Sigmoid colon (tissue), 7 donors: ENCODE measurements at places on chromosomes 6 and 20. TPM values are rescaled to one million over a fixed set of nuclear protein-coding genes. Genes with fewer than 3 reads are reported as not detected.
A peak's percentile ranks its signal among the peaks of the same experiment; 100 is the strongest.

DNA sequence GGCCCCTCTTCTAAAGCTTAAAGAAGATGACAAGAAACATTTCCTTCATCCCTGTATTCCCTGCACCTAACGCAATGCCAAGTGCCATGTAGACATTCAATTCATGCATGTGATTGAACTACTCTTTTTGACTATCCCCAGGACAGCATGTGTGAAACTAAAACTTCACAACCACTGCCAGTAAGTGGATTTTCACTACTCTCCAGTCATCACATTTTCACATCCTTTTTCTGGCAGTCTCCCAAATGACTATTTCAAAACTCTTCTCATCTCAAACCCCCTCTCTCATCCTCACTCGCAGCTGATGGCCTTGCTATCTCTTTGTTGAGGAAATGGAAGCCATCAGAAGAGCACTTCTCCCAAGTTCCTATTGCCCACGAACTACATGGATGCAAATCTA is 122.6 kb downstream of the OPRM1 start:
- DNase-seq: no peak

DNA sequence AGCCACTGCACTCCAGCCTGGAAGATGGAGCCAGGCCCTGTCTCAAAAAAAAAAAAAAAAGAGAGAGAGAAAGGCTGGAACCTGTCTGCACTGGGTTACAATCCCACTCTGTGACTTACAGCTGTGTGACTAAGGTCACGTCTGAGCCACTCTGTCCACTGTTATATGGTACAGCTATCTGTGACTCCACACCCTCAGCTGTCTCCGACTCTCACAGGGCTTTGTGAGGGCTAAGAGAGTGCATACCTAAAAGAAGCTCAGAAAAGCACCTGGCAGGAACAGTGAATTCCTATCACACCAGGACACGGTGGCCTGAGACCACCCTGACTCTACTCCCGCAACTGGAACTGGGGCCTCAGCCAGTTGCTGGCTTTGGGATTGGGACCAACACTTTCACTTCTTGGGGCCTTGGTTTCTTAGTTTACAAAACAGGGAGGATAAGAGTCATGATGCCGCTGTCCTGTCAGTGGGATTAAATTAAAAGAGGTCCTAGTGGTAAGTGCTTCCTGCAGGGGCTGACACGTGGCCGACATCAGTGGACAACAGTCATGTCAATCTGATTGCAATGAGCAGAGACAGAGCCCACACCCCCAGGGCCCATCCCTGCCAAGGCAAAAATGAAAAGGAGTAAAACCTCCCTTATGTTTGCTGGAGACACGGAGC is 5.7 kb upstream of the CD93 start:
- DNase-seq: no peak

DNA sequence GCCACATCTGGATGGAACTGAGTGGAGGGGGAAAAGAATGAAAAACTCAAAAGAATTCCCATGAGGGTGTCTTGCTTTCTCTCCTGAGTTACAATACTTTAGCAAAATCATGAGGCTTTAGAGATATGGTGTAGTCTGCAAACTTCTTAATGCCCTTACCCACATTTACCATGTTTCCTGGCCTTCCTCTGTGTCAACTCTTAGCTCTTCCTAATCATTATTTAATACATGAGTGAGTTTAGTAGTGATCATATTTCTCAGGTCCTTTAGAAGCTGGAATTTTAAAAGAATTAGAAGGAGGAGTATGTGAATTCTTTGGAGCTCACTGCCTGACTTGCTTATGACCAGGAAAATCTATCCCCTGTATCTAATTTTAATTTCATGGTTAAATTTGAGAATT is 39.0 kb downstream of the STX11 start:
- no peak for DNase-seq

DNA sequence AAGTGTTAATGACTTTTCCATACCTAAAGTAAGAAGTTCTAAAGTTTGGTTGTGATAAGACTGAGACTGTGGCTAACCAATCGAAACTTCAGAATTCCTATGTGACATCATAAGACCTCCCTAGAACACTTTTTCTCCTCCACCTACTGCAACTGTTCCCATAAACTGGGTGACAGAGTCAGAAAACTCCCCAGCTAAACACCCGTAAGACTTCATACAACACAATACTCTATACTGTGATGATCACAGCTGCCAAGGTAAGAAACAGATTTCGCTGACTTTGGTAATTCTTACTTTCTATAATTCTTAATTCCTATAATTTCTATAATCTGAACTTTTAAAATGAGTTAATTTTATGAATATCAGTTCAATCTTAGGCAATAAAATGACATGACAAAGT is at the start of gene PLN:
TSS of gene PLN (plus strand) at position 161 of the 400 bp plus-strand sequence. CDS start 10,626 bp downstream, outside the sequence.
- DNase-seq: no peak

Gene RSPH4A
- 1.1 TPM for total RNA-seq

- no peak for DNase-seq
Observed at GRCh38 chr6:110103260-110103659, 76.2 kb downstream of the WASF1 start.

Gene FNDC11
- 0.55 TPM for total RNA-seq

DNA sequence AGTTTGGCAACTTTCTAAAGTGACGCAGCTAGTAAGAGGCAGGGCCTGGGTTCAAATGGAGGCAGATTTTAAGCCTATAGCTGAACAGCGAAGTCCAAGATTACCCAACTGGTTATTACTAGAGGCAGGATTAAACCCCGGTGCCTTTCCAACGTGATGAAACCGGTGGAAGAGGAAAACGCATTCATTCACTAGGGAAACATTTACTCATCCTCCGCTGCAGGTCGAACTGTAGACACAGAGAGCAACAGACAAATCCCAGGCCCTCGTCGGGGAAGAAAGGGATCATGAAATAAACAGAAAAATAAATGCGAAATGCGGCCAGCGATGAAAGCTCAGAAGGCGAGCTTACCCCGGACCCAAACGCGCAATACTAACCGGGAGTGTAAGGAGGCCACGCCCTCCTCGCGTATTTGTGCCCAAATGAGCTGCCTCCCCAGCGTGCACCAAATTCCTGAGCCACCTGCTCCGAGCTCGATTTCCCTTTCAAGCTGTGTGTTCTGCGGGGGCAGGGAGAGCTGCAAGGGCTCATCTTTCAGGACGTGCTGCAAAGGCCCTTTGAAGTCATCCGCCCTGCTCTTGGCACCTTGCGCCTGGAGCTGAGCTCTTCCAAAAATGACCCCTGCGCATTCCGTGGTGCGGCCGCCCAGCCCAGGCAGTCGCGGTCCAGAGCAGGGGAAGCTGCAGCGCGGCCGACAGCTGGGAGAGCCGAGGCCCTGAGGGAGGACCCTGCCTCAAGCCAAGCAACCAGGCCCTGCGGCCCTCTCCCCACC is 46.9 kb downstream of the PDYN start:
- DNase-seq: peak; percentile 76

DNA sequence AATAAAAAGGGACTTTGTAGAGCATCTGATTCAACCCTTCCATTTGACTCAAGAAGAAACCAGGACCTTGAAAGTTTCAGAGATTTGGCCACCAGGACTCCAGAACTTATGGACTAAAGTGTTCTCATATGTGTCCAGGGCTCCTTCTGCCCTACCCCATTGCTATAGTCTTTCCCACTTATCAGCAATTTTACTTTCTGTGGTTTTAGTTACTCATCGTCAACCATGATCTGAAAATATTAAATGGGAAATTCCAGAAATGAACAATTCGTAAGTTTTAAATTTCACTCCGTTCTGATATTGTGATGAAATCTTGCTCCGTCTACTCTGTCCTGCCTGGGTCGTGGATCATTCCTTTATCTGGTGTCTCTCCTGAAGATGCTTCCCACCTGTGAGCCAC is 259.8 kb downstream of the PHACTR1 start:
- DNase-seq: no peak

- no peak for DNase-seq
Observed at GRCh38 chr20:32190616-32191415, 16.7 kb downstream of the PLAGL2 start.

Gene SUMO4
- total RNA-seq: 6.1 TPM

GRCh38 chr6:3063733-3064700 is 4.3 kb upstream of the RIPK1 start:
- peak; percentile 98 for DNase-seq

Gene CCN2
- total RNA-seq: 179 TPM

DNA sequence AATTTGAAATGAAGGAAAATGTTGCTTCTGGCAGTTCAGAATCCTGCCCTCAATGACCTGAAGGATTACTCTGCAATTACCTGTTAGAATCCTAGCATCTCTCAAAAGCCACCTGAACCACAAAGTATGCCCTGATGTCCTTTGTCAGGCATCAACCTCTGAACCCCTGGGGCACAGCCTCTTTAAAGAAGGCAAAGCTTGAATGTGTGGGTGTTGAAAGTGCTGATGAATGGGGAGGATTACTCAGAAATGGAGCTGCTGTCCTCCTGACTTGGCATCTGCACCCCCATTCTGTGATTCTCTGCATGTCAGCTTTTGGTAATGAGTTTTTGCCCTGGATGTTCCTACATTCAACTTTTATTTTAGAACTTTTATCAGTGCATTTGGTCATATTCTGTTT is 179.2 kb downstream of the PKHD1 start:
- no peak for DNase-seq
